ENCODE measurements at places on chromosomes 2 and 18. TPM values are rescaled to one million over a fixed set of nuclear protein-coding genes. Genes with fewer than 3 reads are reported as not detected.

DNA sequence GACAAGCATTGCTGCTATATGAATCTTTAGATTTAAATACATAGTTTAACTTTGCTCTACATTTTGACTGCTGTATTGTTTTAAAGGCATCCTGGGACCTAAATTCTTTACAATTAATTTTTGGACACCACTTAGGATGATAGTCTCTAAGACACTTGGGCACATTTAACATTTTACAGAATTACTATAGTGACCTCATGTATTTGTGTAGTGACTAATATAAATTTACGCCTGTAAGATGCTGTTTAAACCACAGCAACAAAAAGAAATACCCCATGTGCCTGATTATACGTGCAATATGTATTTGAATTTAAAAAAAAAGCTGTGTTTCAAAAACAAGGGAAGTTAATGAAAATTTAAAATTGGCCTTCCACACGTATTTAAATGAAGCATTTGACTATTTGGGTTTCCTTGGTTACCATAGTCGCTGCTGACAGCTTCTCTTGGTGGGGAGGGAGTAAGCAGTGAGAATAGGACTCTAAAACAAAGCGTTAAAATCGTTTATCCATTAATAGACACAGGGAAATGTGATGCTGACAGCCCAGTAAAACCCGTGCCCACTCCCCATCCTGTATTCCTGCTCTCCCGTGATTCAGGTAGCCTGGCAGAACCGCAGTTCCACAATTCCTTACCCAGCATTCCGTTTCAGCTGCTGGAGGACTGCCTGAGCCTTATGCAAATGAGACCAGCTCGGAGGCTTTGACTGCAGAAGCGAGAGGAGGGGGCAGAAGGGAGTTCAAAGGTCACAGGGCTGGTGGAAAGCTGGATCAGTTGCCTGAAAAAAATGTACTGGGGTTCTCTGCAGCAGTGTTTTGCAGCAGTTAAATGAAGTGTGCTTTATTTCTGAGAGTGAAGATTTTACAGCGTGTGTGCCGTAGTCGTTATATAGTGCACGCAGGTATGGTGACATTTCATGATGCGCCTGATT is 104.3 kb downstream of the CSRNP3 start:
- peak; percentile 92 for DNase-seq

GRCh38 chr18:54148678-54149077 is 75.8 kb downstream of the MBD2 start:
- DNase-seq = no peak

- DNase-seq = no peak
Measured at GRCh38 chr2:65999103-65999502, 435.8 kb upstream of the MEIS1 start.

DNA sequence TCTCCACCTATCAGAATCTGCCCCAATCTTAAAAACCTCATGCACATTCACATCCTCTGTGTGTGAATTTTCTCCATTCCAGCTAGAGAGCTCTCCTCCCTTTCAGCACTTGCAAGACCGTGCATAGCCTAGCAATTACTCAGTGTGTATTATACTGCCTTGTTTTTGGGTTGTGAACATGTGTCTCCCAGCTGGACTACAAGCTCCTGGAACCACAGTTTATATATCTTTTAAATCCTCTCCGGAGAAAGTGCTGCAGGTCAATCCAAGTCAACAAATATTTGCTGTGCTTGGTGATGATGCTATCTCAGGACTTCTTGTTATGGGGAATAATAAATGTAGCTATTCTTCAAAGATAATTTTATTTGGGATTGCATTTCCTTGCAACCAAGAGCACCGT is 58.2 kb upstream of the MEX3C start:
- no peak for DNase-seq

DNA sequence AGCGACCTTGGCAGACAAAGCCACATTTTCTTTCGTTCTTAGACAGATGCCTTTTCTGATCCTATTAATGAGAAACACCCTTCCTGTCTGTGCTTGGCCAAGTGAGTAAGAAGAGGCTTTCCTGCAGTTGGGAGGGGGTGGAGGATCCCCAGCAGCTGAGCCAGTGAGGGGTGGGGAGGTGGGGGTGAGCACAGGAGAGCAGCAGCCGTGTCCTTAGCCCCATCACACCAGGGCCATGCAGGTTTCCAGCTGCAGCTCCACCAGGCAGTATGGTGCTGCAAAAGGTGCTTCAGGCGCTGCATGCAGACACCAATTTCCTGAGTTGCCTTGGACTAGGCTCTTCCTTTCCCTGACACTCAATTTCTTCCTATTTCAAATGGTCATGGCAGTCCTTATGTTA is 123.3 kb upstream of the SIX2 start:
- DNase-seq = no peak

- no peak for DNase-seq
Measured at GRCh38 chr18:49371786-49372185, 88.7 kb downstream of the DYM start.

The EVX2 gene
- not detected for total RNA-seq

- DNase-seq = no peak
Measured at GRCh38 chr2:215849771-215850170, 163.6 kb downstream of the MREG start.

DNA sequence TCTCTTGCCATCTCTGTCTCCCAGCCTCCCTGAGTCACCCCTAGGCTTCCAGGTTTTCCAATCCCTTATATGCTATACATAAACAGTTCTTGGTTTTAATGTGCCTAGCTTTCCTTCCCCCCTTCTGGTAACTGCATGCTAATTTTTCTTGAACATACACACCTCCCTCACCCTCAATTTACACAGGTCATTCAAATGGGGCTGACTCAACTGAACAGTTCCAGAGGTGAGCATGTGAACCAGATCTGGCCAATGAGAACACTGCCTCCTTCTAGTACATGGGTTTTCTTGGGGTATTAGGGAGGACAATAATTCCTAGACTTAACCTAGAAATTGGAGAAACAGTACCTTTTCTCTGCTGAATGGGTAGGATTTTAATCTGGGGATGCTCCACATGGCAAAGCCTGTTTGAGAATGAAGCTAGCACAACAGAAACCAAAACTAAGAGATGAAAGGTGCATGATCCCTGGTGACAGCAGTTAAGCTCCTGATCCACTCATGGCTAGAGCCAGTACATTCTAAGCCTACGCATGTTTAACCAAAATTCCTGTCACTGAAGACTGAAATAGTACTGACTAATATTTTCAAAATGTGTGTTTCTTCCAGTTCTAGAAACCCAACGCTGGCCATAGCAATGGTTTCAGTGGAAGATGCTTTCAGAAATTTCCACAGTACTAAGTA is 11.8 kb downstream of the SLC25A12 start:
- DNase-seq = no peak

The MDH1B gene
- total RNA-seq = 2.8 TPM

- no peak for DNase-seq
Measured at GRCh38 chr18:79379251-79379905, 16.4 kb upstream of the NFATC1 start.

The USP37 gene
- total RNA-seq = 16.9 TPM

GRCh38 chr18:35770376-35771014 is 189.0 kb downstream of the GALNT1 start:
- DNase-seq = peak; percentile 59

- DNase-seq = no peak
Measured at GRCh38 chr2:20999906-21000645, 43.8 kb downstream of the APOB start.

The METTL21A gene
- total RNA-seq = 76.3 TPM

The CIDEA gene
- not detected for total RNA-seq

DNA sequence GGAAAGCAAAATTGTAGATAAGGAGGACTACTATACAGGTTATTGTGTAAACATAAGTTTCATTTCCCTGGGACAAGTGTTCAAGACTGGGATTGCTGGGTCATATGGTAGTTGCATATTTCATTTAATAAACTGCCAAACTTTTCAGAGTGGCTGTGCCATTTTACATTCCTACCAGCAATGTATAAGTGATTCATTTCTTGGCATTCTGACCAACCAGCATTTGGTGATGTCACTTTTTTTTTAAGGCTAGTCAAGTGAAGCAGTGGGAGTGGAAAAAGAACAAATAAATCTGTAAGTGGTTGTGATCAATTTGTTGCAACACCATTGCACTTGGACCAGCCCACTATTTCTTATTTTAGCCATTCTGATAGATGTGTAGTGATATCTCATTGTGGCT is 5.2 kb upstream of the CHCHD5 start:
- DNase-seq = no peak

Measured in Karpas-422 (cell line).